ENCODE measurements at places on chromosomes 3 and 15. TPM values are rescaled to one million over a fixed set of nuclear protein-coding genes. Genes with fewer than 3 reads are reported as not detected.

The NPAP1 gene
- not detected for total RNA-seq

The ADAMTS17 gene
- total RNA-seq, result 4.2 TPM

The BFSP2 gene
- total RNA-seq, result not detected

- peaks cover 2% of the 10 kb centered on the region for H3K27me3 ChIP-seq
- no peaks in the 10 kb centered on the region for H3K4me1 ChIP-seq
- H3K27ac ChIP-seq, result no peak overlapping the region
- no peak overlapping the region for H3K4me3 ChIP-seq
Measured at GRCh38 chr3:46599590-46599989, 12.7 kb upstream of the FAM240A start.

DNA sequence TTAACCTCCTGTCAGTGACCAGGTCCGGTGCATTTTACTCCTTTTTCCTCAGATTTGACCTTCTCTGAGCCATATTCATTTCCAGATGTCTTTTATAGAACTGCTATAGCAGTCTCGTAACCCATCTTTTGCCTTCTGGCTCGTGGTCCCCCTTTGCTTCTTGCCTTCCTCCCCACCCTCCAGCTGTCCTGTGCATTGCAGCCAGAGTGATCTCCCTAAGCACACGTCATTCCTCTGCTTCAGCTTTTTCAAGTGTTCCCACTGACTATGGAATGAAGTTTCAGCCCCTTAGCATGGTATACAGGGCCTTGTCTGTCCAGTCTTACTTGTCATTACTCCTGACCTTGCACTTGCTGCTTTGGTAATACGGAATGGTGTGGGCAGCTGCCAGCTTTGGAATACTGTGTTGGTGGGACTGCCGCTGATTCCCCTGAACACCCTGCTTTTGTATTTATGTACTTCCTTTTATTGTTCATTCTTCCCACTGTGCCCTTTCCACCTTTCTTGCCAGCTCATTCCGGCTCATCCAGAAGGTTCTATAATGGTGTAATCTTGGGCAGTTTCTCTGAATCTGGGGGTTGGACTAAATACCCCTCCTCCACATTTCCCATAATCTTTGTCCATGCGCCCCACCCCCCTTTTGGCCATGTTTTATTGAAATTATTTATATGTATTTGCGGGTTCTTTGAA lies 38.9 kb downstream of the SLC25A26 start:
- no peaks in the 10 kb centered on the region for H3K36me3 ChIP-seq
- H3K27ac ChIP-seq, result no peak overlapping the region
- DNase-seq, result no peak
- no peak overlapping the region for H3K4me3 ChIP-seq
- no peaks in the 10 kb centered on the region for H3K4me1 ChIP-seq
- no peaks in the 10 kb centered on the region for H3K27me3 ChIP-seq

DNA sequence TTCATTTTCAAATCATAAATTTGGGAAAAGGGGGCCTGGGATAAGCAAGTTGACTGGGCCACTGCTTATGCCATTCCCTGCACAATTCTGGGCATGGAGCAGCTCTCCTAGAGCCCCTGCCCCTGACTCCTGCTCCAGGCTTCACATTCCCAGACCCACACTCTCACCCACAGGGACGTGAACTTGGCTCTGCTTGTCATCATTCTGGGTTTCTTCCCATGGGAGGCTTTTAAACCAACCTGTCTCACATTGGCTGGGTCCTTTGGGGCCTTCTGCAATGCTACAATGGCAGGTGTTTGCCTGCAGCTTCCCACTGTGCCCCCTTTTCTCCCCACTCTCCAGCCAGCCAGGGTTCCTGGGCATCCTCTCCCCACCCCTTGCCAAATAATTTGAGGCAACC lies 49.1 kb downstream of the CYP19A1 start:
- H3K36me3 ChIP-seq, result no peaks in the 10 kb centered on the region
- DNase-seq, result no peak
- no peak overlapping the region for H3K27ac ChIP-seq
- no peaks in the 10 kb centered on the region for H3K27me3 ChIP-seq
- no peaks in the 10 kb centered on the region for H3K4me1 ChIP-seq

DNA sequence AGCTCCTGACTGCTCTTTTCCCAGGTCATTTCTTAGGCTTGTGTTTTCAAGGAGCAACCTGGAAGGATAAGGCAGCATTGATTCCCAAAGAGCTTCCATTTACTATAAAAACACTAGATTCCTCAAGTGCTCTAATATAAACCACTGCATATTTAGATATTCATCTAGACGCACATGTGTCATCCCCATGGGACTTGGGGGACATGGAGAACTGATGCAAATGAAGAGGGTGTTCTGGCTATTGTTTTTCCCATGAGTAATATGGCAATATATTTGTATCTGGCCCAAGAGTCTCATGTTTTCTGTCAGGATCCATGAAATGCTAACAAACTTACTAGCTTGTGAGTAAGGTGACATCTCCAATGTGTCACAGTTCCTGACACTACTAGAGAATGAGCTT lies 31.3 kb downstream of the HACD2 start:
- no peaks in the 10 kb centered on the region for H3K4me1 ChIP-seq
- no peak overlapping the region for H3K27ac ChIP-seq
- H3K36me3 ChIP-seq, result no peaks in the 10 kb centered on the region
- no peak for DNase-seq

The SERINC4 gene
- total RNA-seq, result not detected

- H3K27ac ChIP-seq, result no peak overlapping the region
- no peaks in the 10 kb centered on the region for H3K4me1 ChIP-seq
- H3K27me3 ChIP-seq, result no peaks in the 10 kb centered on the region
- no peak overlapping the region for H3K4me3 ChIP-seq
- no peaks in the 10 kb centered on the region for H3K36me3 ChIP-seq
Measured at GRCh38 chr3:192063570-192063969, 602.6 kb downstream of the PYDC2 start.

The ANO10 gene
- 46.8 TPM for total RNA-seq

- H3K4me3 ChIP-seq, result no peak overlapping the region
- DNase-seq, result no peak
- H3K4me1 ChIP-seq, result no peaks in the 10 kb centered on the region
- H3K36me3 ChIP-seq, result no peaks in the 10 kb centered on the region
Measured at GRCh38 chr15:57550640-57551039, 41.1 kb upstream of the MYZAP start.

- H3K4me3 ChIP-seq, result no peak overlapping the region
- no peaks in the 10 kb centered on the region for H3K27me3 ChIP-seq
- no peak for DNase-seq
- H3K36me3 ChIP-seq, result peaks cover 4% of the 10 kb centered on the region
- H3K4me1 ChIP-seq, result no peaks in the 10 kb centered on the region
Measured at GRCh38 chr3:119637679-119638477, 22.5 kb downstream of the POPDC2 start.

The CIAO2A gene
- total RNA-seq, result 27.4 TPM

- H3K27ac ChIP-seq, result peak overlapping the region; percentile 54
- no peaks in the 10 kb centered on the region for H3K4me1 ChIP-seq
- no peaks in the 10 kb centered on the region for H3K27me3 ChIP-seq
- H3K36me3 ChIP-seq, result no peaks in the 10 kb centered on the region
Measured at GRCh38 chr3:38746641-38747040, 69.4 kb downstream of the SCN10A start.

The ZBBX gene
- not detected for total RNA-seq

- H3K4me3 ChIP-seq, result no peak overlapping the region
- H3K36me3 ChIP-seq, result no peaks in the 10 kb centered on the region
- DNase-seq, result no peak
Measured at GRCh38 chr15:73851689-73852088, 21.7 kb upstream of the TBC1D21 start.

The CELSR3 gene
- 0.91 TPM for total RNA-seq

- no peaks in the 10 kb centered on the region for H3K36me3 ChIP-seq
- no peak for DNase-seq
- no peak overlapping the region for H3K4me3 ChIP-seq
- H3K27ac ChIP-seq, result no peak overlapping the region
- no peaks in the 10 kb centered on the region for H3K4me1 ChIP-seq
Measured at GRCh38 chr3:42130329-42131070, 39.3 kb downstream of the TRAK1 start.

DNA sequence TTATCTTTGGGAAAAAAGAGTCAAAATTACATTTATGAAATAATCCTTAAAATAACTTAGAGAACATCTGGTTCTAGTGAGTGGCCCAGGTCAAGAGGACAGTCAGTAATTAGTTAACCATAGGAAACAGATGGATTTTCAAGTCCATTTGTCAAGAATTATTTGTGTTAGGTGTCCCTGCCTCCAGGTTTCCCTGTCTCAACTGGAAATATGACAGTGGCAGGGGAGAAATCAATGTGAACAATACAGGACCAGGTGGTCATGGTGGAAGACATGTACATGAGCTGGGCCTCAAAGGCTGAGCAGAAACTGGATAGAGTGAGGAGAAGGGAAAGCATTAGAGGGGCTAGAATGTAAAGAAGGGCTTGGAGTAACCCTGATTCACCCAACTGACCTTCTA lies 372.6 kb downstream of the VPS13C start:
- no peak for DNase-seq
- H3K27me3 ChIP-seq, result no peaks in the 10 kb centered on the region
- H3K4me1 ChIP-seq, result no peaks in the 10 kb centered on the region
- no peaks in the 10 kb centered on the region for H3K36me3 ChIP-seq

- no peaks in the 10 kb centered on the region for H3K27me3 ChIP-seq
- DNase-seq, result no peak
- H3K4me1 ChIP-seq, result peaks cover 1% of the 10 kb centered on the region
- H3K36me3 ChIP-seq, result no peaks in the 10 kb centered on the region
- no peak overlapping the region for H3K4me3 ChIP-seq
Measured at GRCh38 chr3:26087751-26088150, 297.9 kb downstream of the OXSM start.

The MYO9A gene
- total RNA-seq, result 93.7 TPM

DNA sequence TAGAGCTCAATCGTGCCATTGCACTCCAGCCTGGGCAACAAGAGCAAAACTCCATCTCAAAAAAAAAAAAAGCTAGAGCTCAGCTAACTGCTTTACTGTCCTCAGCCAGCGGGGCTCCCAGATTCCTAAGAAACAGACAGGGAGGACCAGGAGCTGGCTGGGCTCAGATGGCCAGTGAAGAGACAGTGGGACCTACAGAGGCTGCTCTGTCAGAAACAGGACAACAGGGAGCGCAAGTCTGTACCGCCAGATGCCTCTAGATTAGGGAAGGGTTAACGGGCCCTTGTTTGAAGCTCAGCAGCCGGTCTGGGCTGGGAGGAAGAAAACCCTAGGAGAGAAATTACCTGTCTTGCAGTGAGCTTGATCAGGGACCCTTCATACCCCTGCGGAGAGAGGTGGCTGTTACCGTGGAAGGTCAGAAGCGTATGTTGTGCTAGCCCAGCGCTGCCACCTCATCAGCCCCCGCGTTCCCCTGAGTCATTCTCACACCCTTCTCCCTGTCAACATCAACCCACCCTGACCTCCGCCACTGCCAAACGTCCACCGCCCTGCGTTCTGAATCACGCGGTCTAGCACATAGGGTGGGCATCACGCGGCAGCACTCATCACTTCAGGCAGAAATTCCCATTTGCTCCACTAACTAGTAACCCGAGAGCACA lies 25.3 kb downstream of the RBPMS2 start:
- DNase-seq, result no peak
- no peaks in the 10 kb centered on the region for H3K27me3 ChIP-seq
- H3K36me3 ChIP-seq, result no peaks in the 10 kb centered on the region

GRCh38 chr3:186831798-186832197 lies 10.7 kb upstream of the ADIPOQ start:
- no peak overlapping the region for H3K27ac ChIP-seq
- no peaks in the 10 kb centered on the region for H3K4me1 ChIP-seq
- H3K36me3 ChIP-seq, result no peaks in the 10 kb centered on the region
- DNase-seq, result no peak
- H3K4me3 ChIP-seq, result no peak overlapping the region

DNA sequence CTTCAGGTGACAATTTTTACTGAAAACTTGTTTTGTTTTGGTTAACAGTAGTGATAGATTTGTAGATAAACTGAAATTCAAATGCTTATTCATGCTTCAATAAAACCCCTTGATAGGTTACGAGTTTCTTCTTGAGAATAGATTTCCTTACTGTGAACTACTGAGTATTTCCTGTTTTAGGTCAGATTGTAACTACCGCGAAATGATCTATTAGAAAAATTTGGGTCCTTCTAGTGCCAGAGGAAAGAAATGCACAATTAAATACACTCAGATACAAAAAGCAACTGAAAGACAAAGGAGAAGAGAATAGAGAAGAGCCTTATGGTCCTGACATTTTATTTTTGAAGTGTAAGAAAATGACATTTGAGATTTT lies 251.7 kb upstream of the TBL1XR1 start:
- H3K4me3 ChIP-seq, result no peak overlapping the region
- no peak for DNase-seq
- H3K27me3 ChIP-seq, result no peaks in the 10 kb centered on the region
- H3K4me1 ChIP-seq, result peaks cover 2% of the 10 kb centered on the region
- H3K27ac ChIP-seq, result no peak overlapping the region

DNA sequence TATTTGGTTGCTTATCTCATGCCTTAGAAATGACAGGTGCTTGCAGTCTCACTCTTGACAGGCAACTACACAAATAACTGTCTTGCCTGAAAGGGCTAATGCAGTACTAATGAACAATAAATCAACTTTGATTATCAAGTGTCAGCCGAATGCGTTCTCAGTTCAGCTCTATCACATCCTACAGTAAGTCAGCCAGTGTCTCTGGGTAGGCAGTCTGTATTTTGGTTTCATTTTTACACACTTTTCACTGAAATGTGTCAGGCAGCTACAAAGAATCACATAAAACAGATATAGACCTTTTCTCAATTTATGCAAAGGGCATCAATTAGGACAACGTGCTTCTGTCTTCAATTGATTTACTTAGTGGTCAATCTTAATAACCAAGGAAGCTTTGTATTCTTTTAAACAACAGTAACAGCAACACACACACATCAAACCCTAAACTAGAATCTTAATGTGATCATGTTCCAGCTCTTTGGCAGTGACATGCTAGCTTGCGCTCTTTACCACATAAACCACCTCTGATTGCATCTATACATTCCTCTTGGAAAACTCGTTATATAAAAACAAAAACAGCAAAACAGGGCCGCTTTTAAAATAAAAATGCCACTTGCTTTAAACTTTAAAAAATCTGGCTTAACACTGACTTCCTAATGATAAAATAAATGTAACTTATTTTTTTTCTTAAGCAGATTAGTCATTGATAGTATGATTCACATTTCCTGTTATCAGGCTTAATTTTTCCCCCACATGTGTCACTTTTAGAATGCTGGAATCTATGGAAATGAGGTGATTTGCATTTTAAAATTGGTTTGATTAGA lies 520.4 kb downstream of the FOXP1 start:
- no peak for DNase-seq
- H3K27me3 ChIP-seq, result no peaks in the 10 kb centered on the region
- H3K4me1 ChIP-seq, result peaks cover 5% of the 10 kb centered on the region

The CTXND1 gene
- not detected for total RNA-seq

- H3K36me3 ChIP-seq, result no peaks in the 10 kb centered on the region
- H3K27me3 ChIP-seq, result no peaks in the 10 kb centered on the region
- H3K4me3 ChIP-seq, result peak overlapping the region; percentile 37
- H3K4me1 ChIP-seq, result peaks cover 2% of the 10 kb centered on the region
Measured at GRCh38 chr3:16174976-16175901, 759 bp downstream of the GALNT15 start.
